ENCODE measurements at places on chromosomes 1 and 21. TPM values are rescaled to one million over a fixed set of nuclear protein-coding genes. Genes with fewer than 3 reads are reported as not detected.

Gene NPHS2
- not detected for total RNA-seq

Gene NBPF14
- total RNA-seq = 24.8 TPM

Gene CLEC20A
- 0.08 TPM for total RNA-seq

Gene DLGAP3
- 0.15 TPM for total RNA-seq

Gene CD1B
- not detected for total RNA-seq

Gene PCAT6
- not detected for total RNA-seq

Gene CD247
- not detected for total RNA-seq

Gene FCGR1A
- not detected for total RNA-seq

Gene FNDC5
- 2.0 TPM for total RNA-seq

Gene TFF2
- total RNA-seq = not detected

Gene SEC16B
- 2.9 TPM for total RNA-seq

Gene PIGK
- 35.5 TPM for total RNA-seq

Gene ATP6V1G3
- total RNA-seq = not detected

Gene NCF2
- not detected for total RNA-seq

Gene USP24
- 24.7 TPM for total RNA-seq

Gene HMGCS2
- not detected for total RNA-seq

Gene LCE3E
- total RNA-seq = not detected

Gene SLC1A7
- total RNA-seq = 0.23 TPM

Gene TAL1
- 0.45 TPM for total RNA-seq

Gene CASQ2
- not detected for total RNA-seq

Gene TNFAIP8L2
- total RNA-seq = not detected

Gene KRTAP12-4
- not detected for total RNA-seq

Gene RHEX
- total RNA-seq = not detected

Gene TGFB2
- 85.8 TPM for total RNA-seq

Gene ALX3
- not detected for total RNA-seq
